ENCODE measurements at places on chromosomes 7 and 10.

DNA sequence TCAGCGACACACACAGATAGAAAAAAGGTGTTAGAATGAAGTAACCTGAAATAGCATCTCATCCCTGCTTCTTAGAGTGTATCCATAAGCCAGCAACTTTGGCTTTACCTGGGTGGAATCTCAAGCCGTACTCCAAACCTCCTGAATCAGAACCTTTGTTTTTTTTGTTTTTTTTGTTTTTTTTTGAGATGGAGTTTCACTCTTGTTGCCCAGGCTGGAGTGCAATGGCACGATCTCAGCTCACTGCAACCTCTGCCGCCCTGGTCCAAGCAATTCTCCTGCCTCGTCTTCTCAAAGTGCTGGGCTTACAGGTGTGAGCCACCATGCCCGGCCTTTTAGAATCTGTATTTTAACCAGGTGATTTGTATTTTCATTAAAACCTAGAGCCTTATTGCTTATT is 9.0 kb downstream of the NRBF2 start:
- DNase-seq = no peak

- no peak for DNase-seq
Measured at GRCh38 chr10:103759100-103759781, 96.1 kb downstream of the SH3PXD2A start.

- DNase-seq = no peak
Measured at GRCh38 chr7:66689081-66689480, 51.5 kb upstream of the RABGEF1 start.

DNA sequence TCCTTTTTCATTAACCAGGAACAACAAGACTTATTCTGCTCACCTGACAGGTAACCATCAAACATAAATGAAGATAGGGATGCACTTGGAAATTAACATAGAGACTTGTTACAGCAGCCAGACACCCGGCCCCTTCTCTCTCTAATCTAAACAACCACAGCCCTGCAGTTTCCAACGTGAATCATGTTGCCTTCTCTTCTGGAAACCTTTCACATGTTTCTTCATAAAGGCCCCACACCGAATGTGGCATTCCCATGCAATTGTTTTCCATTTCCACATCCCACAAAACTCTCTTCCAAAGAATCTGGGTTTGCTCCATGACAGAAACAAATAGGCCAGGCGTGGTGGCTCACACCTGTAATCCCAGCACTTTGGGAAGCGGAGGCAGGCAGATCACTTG is 15.0 kb upstream of the WDR86 start:
- no peak for DNase-seq

DNA sequence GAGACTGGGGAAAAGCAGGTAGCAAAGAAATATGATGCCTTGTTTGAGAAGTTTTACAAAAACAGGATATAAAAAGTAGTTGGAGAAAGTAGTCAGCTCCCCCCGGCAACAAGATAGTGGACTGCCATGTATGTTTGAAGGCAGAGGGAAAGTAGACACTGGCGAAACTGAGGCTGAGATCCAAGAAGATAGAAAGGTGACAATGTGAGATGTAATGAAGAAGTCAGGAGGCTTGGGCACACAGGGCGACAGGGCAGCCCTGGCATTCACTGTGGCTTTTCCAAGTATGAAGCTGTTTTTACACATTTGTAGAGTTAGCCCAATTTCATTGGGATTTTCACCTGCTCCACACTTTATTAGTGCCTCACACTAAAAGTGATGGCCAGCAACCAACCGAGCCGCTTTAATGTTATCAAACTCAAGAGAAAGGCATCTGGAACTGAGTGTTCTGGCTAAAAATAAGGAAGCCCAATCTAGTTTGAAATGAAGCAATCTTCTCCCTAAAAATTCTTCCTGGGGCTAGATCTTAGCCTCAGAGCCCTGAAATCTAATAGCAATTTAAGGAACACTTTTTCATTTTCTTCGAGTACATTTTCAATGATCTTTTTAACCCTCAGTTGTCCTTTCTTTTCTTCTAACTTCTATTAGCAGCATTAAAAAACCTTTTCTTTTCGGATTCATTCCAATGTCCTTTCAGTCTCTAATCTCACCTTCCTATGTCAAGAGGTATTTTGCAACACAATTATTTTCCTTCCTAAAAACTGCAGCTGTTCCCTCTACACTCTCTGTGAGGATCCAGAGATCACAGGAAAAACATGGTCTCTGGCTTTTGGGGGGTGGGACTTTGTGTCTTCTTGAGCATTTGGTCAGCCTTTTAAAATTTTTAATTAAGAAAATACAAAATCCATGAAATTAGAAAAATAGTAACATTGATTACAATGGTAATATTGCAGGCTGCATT is 108.0 kb downstream of the RNLS start:
- no peak for DNase-seq

- DNase-seq = no peak
Measured at GRCh38 chr7:115124409-115124939, 202.6 kb downstream of the MDFIC start.

DNA sequence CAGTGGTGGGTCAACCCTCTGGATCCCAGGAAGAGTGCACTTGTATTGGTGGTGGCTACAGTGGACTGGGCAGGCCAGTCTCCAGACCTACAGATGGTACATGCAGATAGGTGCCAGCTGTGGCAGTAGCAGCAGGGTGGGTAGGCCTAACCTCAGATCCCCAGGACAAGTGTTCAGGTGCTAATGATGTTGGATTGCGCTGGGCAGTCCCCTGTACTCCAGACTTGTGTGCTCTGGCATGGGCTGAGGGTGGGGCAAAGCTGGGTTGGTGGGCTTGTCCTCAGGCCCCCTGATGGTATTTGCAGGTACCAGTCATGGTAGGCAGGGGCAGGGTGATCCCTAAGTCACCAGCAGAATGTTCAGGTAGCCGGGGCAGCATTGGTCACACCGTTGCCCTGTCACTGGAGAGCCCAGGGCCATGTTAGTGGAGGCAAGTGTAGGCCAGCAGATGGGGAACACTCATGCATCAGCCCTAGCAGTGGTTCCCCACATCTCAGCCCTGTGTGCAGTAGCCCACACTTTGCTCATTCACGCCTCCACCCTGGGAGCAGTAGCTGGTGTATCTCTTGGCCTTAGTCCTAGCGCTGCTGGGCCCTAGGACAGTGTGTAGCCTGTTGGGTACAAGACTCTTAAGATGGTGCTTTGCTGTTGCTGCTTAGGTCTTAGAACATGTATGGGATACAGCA is 171.3 kb downstream of the MLLT10 start:
- DNase-seq = no peak

DNA sequence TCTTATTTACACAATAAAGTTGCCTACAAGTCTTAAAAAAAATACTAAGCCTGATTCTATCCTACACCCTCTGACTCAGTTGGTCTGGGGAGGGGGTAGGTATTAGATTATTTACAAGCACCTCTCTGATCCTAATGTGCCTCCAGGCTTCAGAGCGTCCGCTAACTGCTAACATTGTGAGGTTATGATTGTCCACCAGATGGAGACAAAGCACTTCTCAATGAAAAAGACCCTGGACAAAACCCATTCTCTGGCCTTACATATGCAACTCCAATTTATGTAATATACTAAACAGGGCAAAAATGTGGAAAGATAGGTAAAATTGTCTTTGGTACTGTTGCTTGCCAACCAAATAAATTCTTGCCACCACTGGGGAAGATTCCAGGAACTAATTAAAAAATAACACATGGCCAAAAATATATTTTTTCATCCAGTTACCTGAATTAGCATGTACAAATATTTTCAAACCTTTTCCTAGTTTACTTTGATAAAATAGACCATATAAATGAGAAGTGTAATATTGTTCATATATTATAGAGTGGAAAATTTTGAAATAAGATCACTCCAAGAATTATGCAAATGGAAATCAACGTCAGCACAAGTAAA is 92.4 kb downstream of the KIF20B start:
- no peak for DNase-seq

DNA sequence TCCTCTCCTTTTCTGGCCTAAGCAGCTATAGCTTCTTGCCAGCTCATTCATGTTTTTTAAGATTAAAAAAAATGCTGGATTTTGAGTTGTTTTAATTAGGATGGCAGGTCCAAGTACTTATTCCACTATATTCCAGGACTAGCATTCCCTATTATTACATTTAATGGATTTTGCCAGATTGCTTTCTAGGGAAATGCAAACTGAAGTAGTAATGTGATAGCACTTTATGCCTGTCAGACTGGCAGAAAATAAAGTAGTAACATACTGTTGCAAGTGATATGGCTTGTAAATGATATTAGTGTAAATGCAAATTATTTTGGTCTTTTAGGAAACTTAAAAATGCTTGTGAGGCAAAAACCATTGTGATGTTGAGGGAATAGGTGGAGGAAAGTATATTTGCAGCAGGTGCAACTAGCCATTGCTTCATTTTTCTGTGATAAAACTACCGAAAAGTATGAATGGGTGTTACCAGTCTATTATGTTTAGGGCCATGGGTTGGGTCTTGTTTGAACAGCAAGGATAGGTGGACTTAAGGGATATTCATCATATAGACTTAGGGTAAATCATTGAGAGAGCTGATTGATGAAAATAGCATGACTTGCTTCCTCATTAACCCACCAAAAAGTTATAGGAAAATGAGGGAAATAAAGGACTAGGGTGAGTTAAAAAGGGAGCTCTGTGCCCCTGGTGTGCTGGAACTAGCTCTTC is 19.9 kb downstream of the ZNRF2 start:
- DNase-seq = no peak

GRCh38 chr7:53624356-53624755 is 588.9 kb downstream of the POM121L12 start:
- no peak for DNase-seq

GRCh38 chr7:107799647-107800264 is 3.3 kb downstream of the SLC26A3 start:
- no peak for DNase-seq

GRCh38 chr10:74067373-74068352 is 69.7 kb downstream of the VCL start:
- no peak for DNase-seq

DNA sequence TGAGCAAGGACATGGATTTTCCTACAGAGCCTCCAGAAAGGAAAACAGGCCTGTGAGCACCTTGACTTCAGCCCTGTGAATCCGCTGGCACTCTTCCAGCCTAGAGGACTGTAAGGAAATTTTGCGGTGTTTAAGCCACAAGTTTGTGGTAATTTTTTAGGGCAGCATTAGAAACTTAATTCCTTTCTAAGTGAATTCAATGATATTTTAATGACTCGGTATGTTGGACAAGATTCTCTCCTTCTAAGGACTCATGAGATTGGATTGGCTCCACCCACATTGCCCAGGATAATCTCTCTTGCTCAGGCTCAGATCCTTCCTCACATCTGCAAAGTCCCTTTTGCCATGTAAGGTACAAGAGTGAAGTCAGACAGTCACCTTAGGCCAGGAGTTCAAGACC is 4.5 kb downstream of the LYZL2 start:
- DNase-seq = no peak

All from activated CD4-positive, alpha-beta T cell treated with anti-CD3 and anti-CD28 coated beads for 1 hour (primary cell).